Left lung (tissue), 14 donors: ENCODE measurements at places on chromosomes 16 and 17. TPM values are rescaled to one million over a fixed set of nuclear protein-coding genes. Genes with fewer than 3 reads are reported as not detected.

Gene ATAD5
- 4.4 TPM for total RNA-seq

Gene GP1BA
- 0.31 TPM for total RNA-seq

Gene SLC38A8
- total RNA-seq = 0.65 TPM

Gene MBTPS1
- total RNA-seq = 102 TPM

Gene SLC12A3
- total RNA-seq = not detected

Gene SEPTIN1
- total RNA-seq = 2.9 TPM

Gene PDE6G
- total RNA-seq = 0.24 TPM
